Activated CD4-positive, alpha-beta memory T cell treated with anti-CD3 and anti-CD28 coated beads, Interleukin-2, amount 10 ng/mL, durations not matched to agents 7 days and 5 days (primary cell): ENCODE measurements at places on chromosomes 7 and 10. TPM values are rescaled to one million over a fixed set of nuclear protein-coding genes. Genes with fewer than 3 reads are reported as not detected.

DNA sequence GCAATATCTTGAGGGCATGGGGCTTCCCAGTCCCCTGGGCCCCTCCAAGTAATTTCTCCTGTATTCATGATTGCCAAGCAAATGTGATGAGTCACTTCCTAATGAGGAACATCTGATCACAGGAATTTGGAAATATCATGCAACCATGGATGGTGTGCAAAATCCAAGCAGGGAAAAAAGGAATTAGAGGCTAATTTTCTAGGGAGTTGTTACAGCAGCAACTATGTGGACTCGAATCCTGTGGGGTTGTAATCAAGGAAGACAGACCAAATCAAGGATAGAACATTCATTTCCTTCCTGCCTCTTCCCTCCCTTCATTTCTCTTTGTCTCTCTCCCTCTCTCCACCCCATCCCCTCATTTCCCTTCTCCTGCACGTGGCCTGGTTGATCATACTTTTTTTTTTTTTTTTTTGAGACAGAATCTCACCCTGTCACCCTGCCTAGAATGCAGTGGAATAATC is 23.9 kb upstream of the AGFG2 start:
- H3K4me1 ChIP-seq, result peaks cover 16% of the 10 kb centered on the region
- no peak overlapping the region for H3K27ac ChIP-seq
- no peaks in the 10 kb centered on the region for H3K27me3 ChIP-seq
- no peak for DNase-seq
- no peak overlapping the region for H3K4me3 ChIP-seq

DNA sequence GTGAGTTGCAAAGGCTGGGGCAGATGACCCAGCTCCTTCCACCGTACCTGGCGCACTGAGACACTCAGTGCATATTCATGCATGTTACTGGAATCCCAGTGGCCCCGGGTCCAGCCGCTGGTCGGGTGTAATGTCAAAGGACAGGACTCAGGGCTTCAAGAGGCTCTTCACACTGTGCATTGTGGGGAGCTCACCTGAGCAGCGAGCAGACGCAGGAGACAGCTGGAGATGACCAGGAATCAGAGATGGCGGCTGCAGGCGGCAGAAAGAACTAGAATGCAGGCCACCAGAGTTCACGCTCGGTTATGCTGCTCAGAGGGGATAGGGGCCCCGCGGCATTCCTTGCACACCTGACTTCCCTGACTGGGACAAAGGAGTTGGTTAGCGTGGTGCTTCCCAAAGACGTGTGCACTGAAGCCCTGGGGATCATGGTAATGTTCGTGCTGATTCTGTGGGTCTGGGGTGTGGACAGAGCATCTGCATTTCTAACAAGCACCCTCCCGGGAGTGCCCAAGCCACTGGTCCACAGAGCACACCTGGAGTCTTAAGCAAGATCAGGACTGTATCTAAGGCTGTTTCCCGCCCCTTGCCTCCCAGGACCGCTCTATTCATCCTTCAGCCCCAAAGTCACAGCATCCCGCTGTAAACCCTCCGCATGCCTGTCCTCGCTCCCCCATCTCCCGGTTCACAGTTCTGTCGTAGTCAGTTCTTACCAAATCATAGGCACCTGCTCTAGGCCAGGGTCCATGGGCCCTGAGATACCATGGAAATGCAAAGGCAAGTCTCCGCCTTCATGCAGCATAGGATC is 71.0 kb downstream of the MKI67 start:
- DNase-seq, result no peak
- H3K27ac ChIP-seq, result no peak overlapping the region
- H3K4me1 ChIP-seq, result peaks cover 27% of the 10 kb centered on the region
- H3K36me3 ChIP-seq, result peaks cover 74% of the 10 kb centered on the region
- no peaks in the 10 kb centered on the region for H3K27me3 ChIP-seq

- peaks cover 88% of the 10 kb centered on the region for H3K36me3 ChIP-seq
- H3K4me3 ChIP-seq, result no peak overlapping the region
- DNase-seq, result no peak
- H3K27ac ChIP-seq, result no peak overlapping the region
These were observed 9.2 kb downstream of the MKI67 start for GRCh38 chr10:128116851-128117615.

DNA sequence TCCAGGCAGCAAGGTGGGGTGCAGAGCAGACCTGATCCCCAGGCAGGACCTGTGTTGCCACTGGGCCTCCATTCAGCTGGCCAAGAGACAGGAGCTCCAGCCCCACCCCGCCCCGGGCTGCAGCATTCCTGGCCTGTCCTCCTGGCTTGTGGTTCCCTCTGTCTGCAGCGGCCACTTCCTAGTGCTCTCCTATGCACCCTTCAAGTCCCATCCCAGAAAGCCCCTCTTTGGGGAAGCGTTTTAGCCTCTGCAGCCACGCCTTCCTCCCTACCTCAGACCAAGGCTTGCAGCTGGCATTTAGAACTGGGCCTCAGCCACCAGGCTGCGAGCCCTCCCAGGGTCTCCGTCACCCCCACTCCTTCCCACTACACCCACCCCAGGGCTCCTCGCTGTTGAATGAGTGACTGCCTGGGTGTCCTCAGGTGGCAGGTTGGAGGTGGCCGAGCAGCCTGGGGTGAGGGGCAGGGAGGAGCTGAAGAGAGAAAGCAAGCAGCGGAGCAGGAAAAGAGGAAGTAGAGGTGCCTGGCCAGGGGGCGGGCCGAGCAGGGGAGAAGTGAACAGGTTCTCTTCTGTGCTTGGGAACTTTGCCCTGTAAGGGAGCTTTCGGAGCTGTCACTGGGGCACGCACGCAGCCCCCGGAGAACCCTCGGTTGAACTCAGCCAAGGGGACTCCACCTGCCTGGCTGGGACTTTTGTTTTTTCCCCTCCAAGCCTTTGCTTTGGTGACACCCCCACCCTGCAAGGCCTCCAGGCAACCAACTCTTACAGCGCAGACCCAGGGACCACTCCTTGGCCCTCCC is 109.1 kb upstream of the TNRC18 start:
- H3K4me3 ChIP-seq, result peak overlapping the region; percentile 99
- peaks cover 20% of the 10 kb centered on the region for H3K4me1 ChIP-seq
- peak overlapping the region; percentile 97 for H3K27ac ChIP-seq
- DNase-seq, result peak; percentile 66
- H3K36me3 ChIP-seq, result peaks cover 22% of the 10 kb centered on the region

DNA sequence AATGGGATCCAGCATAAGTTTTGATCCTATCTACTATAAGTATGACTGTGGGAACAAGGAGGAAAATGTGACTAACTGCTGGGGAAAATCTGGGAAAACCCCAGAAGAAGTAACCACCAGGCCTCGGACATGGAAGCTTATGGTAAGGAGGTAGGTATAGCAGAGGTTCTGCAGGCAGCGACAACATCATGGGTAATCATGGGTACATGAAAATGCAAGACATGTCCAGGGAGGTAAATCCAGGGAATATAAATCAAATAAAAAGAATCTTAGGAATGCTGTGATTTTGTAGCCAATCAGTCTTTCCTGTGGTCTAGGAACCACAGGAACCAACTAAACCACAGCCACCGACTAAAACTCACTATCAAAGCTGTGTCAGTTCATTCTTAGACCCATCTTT is 168.3 kb upstream of the NPY start:
- no peaks in the 10 kb centered on the region for H3K36me3 ChIP-seq
- peaks cover 1% of the 10 kb centered on the region for H3K27me3 ChIP-seq
- no peak for DNase-seq
- H3K4me3 ChIP-seq, result no peak overlapping the region
- no peaks in the 10 kb centered on the region for H3K4me1 ChIP-seq

- no peaks in the 10 kb centered on the region for H3K27me3 ChIP-seq
- peak overlapping the region; percentile 55 for H3K27ac ChIP-seq
- H3K36me3 ChIP-seq, result peaks cover 66% of the 10 kb centered on the region
These were observed 15.9 kb upstream of the GSTK1 start for GRCh38 chr7:143247372-143247771.

GRCh38 chr7:32415936-32416335 is 74.2 kb downstream of the LSM5 start:
- H3K4me1 ChIP-seq, result no peaks in the 10 kb centered on the region
- H3K4me3 ChIP-seq, result no peak overlapping the region
- no peaks in the 10 kb centered on the region for H3K36me3 ChIP-seq
- no peak for DNase-seq
- no peak overlapping the region for H3K27ac ChIP-seq

DNA sequence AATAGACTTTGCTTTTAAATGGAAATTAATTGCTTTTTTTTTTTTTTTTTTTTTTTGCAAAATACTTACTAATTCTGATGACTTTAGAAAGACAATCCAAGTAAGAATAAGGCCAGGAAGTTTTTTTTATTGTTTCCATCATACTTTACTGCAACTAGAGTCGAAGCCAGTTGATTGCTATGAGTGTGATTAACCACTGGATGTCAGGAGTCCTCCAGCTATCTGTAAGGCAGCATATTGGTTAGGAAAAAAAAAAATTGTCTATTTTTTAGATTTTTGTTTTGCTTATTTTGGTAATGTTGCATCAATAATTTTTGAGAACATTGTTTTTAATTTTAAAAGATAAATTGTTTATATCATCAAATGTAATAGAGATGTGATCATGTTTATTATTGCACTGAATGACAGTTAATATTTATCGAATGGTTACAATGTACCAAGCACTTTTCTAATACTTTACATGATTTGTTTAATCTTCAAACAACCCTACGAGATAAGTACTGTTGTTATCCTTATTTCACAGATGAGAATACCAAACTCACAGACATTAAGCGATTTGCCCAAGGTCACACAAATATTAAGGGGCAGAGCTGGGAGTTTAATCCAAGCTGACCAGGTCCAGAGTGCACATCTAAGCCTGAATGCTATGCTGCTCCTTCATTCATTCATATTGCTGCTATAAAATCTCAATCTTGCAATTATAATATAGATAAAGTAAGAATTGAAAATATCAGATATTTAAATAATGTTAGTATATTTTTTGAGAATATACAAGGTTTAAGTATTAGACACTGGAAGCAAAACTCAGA is 19.9 kb upstream of the LMOD2 start:
- DNase-seq, result no peak
- H3K4me1 ChIP-seq, result no peaks in the 10 kb centered on the region
- no peak overlapping the region for H3K4me3 ChIP-seq
- peaks cover 17% of the 10 kb centered on the region for H3K27me3 ChIP-seq

- H3K4me1 ChIP-seq, result no peaks in the 10 kb centered on the region
- no peak for DNase-seq
- no peaks in the 10 kb centered on the region for H3K27me3 ChIP-seq
- H3K36me3 ChIP-seq, result no peaks in the 10 kb centered on the region
These were observed 204.3 kb downstream of the DGKI start for GRCh38 chr7:137642472-137642871.

LEP gene
- total RNA-seq, result not detected

SFRP4 gene
- total RNA-seq, result not detected

LIPK gene
- total RNA-seq, result not detected

LMBR1 gene
- total RNA-seq, result 51.8 TPM

PAPOLB gene
- not detected for total RNA-seq

UBTD1 gene
- total RNA-seq, result 1.4 TPM
